ENCODE measurements at places on chromosomes 2 and 18. TPM values are rescaled to one million over a fixed set of nuclear protein-coding genes. Genes with fewer than 3 reads are reported as not detected.

The PRKRA gene
- 56.7 TPM for total RNA-seq

GRCh38 chr18:52963481-52963880 lies 623.5 kb downstream of the DCC start:
- no peak for DNase-seq

DNA sequence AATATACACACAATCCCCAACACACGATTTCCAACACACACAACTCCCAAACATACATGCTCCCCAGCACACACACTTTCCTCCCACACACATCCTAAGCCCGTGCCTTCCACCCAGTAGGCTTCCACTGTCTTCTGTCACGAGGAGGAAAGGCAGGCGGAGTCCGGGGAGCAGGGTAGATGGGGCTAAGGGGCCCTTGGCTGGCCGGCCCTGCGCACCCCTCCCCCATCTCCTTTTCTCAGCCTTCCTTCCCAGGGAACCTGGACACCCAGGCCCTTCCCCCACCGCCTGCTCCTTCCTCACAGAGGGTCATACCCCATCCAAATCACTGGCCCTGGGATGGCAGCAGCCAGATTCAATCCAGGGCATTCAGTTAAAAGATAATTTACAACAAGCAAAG lies 3.4 kb upstream of the PDCD1 start:
- DNase-seq = no peak

GRCh38 chr18:12944709-12945108 lies 3.1 kb upstream of the SEH1L start:
- DNase-seq = no peak

- DNase-seq = no peak
Observed at GRCh38 chr18:7367336-7367735, 136.4 kb downstream of the LRRC30 start.

The ADAM23 gene
- total RNA-seq = 3.0 TPM

GRCh38 chr2:173924285-173924684 lies 40.9 kb downstream of the SP3 start:
- no peak for DNase-seq

The DYNAP gene
- total RNA-seq = not detected

The FEV gene
- total RNA-seq = not detected

- no peak for DNase-seq
Observed at GRCh38 chr2:43071599-43072550, 154.5 kb downstream of the ZFP36L2 start.

The PREB gene
- 35.5 TPM for total RNA-seq

DNA sequence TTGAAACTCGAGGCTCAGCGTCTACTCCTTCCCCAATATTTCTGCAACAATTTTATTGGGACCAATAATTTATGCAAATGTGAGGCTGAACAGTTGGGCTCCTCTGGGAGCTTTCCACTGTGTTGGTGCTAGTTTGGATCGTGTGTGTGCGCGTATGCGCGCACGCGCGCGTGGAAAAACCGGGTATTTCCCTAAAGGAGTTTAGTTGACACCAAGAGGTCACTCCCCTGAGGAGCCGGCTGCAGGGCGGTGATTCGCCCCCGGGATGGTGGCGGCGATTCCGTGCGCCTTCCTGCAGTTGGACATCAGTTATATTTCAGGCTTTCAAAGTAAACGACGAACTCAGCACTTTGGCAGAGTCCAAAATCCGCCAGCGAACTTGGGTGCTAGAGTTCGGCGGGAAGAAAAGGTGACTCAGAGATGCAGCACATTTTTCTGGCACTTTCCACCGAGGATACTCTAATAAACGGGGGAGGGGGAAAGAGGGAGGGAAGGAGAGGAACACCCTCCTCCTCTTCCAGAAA lies 186.5 kb upstream of the FANCL start:
- no peak for DNase-seq

DNA sequence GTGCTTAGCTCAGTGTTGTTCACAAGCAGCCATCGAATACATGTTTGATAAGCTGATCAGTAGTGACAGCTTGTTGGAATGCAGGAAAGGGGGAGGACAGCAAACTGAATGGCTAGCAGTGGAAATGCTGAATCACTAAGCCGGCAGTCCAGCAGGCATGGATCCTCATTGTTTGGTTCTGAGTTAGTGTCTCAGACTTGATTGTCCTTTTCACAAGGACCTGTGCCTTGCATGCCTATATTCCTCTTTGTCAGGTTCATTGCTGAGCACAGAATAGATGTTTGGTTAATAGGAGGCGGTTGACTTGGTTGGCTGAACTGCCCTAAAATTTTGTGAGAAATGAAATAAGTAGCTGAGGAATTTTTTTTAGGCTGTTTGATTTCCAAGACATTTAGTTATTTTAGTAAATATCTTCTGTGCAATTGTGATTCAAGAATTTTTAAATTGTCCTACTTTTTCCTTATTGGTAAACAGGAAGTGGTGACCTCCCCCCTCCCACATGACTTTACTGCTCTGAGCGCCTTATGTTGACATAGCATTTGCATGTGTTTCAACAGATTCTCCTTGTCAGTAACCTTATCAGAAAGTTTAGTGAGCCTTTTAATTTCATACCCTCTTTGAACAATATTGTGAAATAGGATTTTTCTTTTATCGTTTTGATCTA lies 21.4 kb upstream of the STON1 start:
- DNase-seq = no peak

- DNase-seq = no peak
Observed at GRCh38 chr2:210496512-210496911, 20.0 kb upstream of the LANCL1 start.

DNA sequence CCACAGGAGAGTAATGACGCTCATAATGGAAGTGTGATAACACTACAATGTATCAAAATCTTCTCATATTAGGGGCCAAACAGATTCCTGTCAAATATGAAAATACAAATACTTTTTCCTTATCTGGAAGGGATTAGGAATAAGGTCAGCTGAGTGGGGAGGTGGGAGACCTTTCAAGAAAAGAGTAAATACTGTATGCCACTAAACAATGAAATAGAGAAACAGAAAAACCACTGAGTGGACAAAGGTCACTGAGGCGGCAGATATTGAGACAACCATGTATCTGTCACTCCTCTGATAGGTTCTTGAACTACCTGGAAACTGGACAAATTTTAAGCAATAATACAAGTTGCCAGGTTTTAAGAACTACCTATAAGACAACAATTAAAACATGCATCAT lies 59.3 kb downstream of the RTTN start:
- DNase-seq = no peak

- no peak for DNase-seq
Observed at GRCh38 chr2:215808194-215808593, 205.2 kb downstream of the MREG start.

GRCh38 chr2:831225-831536 lies 119.5 kb upstream of the SNTG2 start:
- DNase-seq = no peak

- no peak for DNase-seq
Observed at GRCh38 chr18:71727909-71728308, 816.2 kb downstream of the CBLN2 start.

GRCh38 chr18:46660957-46661749 lies 4.1 kb upstream of the LOXHD1 start:
- DNase-seq = no peak

- no peak for DNase-seq
Observed at GRCh38 chr2:12890066-12890465, 173.3 kb downstream of the TRIB2 start.

GRCh38 chr2:86027922-86028765 lies 77.5 kb downstream of the POLR1A start:
- no peak for DNase-seq

GRCh38 chr2:168365094-168365621 lies 90.9 kb upstream of the CERS6 start:
- no peak for DNase-seq

The STPG4 gene
- not detected for total RNA-seq

DNA sequence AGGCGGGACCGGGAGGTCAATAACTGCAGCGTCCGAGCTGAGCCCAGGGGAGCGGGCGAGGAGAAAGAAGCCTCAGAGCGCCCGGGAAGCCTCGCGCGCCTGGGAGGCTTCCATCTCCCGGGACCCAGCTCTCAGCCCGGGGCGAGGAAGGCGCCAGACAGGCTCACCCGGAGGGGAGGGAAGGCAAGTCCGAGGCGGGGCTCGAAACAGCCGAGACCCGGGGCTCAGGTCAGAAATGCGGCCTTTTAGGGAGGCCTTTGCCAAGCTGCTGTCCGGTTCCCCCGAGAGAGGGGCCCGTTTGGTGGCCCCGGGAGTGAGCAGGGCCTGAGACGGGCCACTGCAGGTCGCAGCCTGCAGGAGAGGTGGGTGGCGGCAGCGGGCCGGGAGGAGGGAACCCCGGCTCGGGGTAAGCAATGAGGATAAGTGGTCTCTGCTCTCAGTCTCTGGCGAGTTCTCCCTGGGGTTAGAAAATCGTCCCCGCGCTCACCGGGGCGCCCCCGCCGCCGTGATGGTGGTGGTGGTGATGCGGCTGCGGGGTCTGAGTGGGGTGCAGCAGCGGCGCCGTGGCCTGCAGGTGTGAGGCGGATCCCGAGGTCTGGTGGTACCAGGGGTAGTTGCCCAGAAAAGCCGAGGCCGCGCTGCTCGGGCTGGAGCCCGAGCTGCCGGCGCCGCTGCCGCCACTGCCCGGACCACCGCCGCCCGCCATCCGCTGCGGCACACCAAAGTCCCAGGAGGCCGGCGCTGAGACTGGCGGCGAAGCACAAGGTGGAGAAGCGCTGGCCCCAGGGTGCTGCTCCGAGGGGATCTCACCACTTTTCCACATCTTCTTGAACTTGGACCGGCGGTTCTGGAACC lies 2.4 kb downstream of the DLX2 start:
- DNase-seq = no peak

DNA sequence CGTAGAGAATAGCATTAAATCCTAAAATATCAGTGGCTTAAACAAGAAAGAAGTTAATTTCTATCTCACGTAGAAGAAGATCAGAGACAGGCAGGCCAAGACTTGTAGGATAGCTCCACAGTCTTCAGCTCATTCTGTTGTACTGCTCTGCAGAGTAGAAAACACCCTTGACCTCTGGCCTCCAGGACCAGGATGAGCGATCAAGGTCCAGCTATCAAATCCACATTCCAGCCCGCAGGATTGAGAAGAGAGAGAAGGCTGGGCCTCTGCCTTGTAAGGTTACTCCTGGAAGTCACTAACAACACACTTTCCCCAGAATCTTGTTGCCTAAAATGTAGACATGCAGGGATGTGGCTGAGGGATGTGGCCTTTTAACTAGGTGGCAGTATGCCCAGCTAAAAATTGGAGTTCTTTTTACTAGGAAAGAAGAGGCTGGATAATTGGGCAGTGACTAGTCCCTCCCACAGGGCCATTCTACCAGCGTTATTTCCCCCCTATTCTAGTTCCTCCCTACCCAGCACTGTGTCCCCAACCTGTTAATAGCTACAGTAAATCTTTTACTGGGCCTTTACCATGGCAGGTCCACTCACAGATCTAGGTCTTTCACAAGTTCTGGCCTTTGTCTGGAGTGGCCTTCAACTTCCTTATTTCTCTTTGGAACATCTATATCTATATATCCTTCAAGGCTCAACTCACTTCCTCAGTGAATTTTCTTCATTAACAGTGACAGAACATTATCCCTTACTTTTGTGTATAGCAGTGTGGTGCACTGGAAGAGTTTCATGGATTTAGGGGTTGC lies 165.0 kb downstream of the DIS3L2 start:
- no peak for DNase-seq

The DSG4 gene
- total RNA-seq = not detected

- DNase-seq = no peak
Observed at GRCh38 chr2:19684516-19684915, 217.3 kb downstream of the TTC32 start.

The GLI2 gene
- not detected for total RNA-seq

The APCDD1 gene
- total RNA-seq = not detected

- no peak for DNase-seq
Observed at GRCh38 chr2:188138313-188138712, 153.4 kb upstream of the GULP1 start.

Measured in activated T-cell treated with anti-CD3 and anti-CD28 coated beads, Interleukin-2, amount 50 U/mL, for 72 hours (primary cell).